ENCODE measurements at places on chromosomes 2 and 18.
A peak's percentile ranks its signal among the peaks of the same experiment; 100 is the strongest.

- DNase-seq: no peak
Measured at GRCh38 chr2:9336241-9336575, 87.1 kb downstream of the ITGB1BP1 start.

DNA sequence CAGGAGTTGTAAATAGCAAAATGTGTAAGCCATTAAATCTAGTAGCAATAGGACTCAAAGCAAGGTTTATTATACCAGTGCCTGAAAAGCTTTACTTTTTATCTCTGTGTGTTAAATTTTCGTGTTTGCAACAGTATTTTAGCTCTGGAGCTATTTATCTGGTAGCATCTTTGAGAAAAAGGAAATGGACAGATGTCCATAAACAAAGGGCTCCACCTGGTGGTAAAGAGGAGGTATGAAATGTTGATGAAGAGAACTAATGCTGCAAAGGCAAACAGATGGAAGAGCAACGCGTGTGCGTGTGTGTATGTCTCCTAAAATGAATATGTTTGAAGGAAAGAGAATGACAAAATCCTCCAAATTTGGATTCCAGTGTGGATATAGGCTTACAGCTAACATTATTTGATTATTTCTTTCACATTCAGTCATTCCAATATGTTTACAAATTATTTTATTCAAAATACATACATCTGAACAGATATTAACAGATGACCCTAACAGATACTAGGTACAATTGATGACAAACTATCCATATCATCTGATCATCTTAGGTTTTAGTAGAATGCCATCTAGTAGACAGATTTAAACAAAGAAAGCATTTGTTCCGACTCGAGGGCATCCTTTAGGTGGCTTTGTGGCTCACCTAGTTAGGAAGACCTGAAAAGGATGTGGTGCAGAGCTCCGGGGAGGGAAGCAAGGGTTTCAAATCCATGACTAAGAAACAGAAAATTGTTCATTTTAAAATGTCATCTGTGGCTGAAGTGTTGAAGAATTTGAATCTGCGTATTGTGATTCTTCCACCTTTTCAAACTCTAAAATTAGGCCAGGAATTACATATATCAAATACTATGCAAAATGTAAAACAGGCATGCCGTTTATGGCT is 383.3 kb downstream of the MTX2 start:
- no peak for DNase-seq

DNA sequence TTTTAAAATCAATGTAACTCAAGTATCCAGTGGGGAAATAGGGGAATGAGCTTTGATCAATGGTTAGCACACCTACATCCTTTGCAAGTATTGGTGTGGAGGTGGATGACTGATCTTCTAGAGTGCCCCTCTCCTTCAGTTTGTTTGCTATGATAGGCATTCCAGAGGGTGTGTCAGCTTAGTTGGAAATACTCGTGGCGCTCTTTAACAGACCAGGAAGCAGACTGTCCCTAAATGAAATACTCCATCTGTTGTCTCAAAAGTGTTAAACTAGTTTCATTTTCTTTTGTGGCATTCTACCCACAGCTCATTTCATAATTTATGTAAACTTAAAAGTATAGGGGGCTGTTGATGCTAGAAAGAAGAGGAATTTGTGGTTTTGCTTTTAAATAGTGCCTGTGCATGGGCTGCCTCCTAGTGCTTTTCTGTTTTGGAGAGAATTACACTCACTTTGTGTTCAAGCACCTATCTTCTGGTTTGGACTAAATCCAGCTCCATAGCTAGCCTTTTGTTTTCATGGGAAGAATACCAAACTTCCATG is 66.2 kb downstream of the STAT1 start:
- DNase-seq: no peak

GRCh38 chr18:35938158-35938557 is 34.3 kb upstream of the RMP24 start:
- DNase-seq: no peak

GRCh38 chr2:156908825-156909224 is 348.7 kb upstream of the GALNT5 start:
- DNase-seq: no peak

DNA sequence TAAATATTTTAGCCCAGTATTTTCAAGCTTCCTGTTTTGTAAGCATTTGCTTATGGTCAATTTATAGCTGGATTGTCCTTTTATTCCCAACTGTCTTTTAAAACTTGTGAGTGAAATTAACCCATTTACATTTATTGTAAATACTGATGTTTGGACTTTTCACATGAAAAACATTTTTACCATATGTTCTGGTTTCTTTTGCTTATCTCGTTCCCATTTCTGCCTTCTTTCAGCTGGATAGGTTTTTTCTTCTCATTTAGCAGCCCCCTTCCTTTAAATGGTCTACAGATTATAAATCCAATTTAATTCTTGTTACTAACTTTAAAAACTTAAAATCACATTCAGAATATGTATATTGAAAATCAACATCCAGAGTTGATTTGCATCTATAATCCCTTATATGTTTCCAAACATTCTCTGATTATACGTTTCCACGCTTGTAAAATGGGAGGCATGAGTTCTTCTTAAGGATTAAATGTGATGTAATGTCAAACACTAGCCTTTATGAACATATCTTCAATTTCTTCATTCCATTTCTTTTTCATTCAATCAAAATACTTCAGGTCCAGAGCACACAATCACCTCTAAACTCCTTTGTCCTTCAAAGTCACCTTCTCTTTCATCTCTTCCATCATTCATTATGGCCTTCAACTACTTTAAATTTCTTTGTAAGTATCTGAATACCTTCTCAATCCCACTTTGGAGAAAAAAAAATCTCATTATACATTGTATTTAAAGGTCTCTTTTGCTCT is 1.1 kb upstream of the KDM3A start:
- no peak for DNase-seq

- no peak for DNase-seq
Measured at GRCh38 chr2:18834341-18834740, 245.0 kb upstream of the NT5C1B start.

GRCh38 chr2:22326250-22326649 is 1058.7 kb upstream of the KLHL29 start:
- DNase-seq: no peak

DNA sequence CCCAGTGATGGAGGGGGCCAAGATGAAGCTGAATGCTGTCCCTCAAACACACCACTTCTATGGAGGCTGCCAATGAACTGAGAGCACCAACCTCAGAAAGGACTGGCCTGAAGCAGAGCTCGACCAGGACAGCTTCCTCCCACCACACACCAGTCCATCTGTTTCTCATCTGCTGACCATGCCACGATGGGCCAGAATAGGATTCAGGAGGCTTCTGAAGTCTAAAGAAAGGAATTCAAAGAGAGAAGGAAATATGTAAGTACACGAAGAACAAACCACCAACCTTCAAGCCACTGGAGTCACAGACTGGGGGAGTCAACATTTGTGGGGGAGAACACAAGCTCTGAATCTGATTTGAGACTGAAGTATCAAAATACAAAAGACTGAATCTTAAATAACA is 157.6 kb upstream of the CCDC68 start:
- DNase-seq: no peak

DNA sequence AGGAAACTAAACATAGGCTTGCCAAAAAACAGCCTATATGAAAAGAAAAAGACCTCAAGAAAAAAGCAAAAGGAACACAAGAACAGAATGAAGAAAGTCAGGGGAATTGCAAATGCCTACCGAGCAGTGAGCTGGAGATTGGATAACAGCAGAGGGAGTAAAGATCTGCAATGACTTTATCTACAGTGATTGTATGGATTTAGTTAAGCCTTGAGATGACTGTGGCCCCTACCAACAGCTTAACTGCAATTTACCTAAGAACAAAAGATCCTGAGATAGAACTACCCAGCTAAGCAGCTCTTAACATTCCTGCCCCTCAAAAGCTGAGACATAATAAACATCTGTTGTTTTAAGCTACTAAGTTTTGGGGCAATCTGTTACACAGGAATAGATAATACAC is 20.5 kb downstream of the LNPK start:
- no peak for DNase-seq

GRCh38 chr2:102484310-102485061 is 11.5 kb downstream of the SLC9A4 start:
- no peak for DNase-seq

GRCh38 chr2:31378791-31379501 is 35.6 kb downstream of the XDH start:
- peak; percentile 7 for DNase-seq
